WTC11 (cell line): ENCODE measurements at places on chromosomes 1 and 21.

- DNase-seq = no peak
Observed at GRCh38 chr1:231919239-231919885, 292.8 kb downstream of the DISC1 start.

GRCh38 chr1:104932030-104932915 is 1182.6 kb downstream of the AMY1C start:
- no peak for DNase-seq

- no peak for DNase-seq
Observed at GRCh38 chr1:193568512-193568911, 382.1 kb upstream of the B3GALT2 start.

- DNase-seq = no peak
Observed at GRCh38 chr1:184407816-184408510, 21.1 kb downstream of the C1orf21 start.

DNA sequence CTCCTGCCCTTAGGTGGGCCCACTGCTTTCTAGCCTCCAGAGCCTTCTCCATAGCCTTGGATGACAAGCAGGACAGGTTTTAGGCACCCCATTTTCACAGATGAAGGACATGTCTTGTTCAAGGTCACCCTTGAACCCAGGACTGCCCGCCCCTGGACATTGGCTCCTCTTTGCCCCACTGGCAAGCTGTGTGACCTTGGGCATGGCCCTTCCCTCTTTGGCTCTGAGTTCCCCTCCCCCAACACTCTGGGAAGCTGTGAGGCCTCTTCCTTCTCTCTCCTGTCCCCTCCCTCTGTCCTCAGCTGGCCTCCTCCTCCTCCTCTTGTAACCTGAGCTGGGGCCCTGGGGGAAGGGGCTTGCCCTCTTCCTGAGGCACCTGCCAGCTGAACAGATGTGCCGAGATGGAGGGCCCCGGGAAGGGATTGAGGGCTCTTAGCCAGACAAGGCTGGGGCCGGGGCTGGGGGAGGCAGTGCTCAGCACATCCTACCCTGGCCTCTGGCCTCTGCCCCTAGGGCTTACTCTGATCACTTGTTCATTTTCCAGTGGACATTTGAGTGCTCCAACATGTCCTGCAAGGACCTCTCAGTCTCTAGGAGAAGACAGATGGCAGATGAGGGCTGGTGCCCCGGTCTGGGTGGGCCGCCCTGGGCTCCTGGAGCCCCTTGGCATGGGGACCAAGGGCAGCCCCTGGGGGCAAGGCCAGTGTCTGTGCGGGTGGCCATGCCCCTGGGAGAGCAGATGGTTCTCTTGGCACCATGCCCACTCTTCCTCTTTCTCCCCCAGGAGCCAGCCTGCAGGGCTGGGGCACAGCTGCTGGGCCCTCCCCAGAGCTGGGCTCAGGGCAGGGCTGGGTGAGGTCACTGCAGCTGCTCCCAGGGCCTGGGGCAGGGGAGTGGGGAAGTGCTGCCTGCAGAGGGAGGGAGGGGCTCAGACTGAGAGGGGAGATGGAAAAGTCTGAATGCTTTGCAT is 10.7 kb downstream of the FOXO6 start:
- peak; percentile 87 for DNase-seq

DNA sequence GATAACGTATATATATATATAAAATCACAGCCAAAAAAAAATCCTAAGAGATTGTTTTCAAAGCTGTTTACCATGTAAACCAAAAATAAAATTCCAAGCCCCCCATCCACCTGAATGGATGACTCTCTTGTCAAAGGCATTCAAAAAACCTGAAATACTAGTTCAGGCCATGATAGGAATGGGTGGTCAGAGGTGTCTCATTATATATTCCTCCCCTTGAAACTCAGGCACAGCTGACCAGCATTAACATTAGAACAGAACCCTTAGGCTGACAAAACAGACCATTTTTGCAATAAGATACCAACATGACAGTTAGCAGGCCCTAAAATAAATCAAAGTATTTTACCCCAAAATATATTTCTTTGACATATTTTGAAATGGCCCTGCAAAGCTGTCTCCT is 122.5 kb downstream of the DNM3 start:
- no peak for DNase-seq

- no peak for DNase-seq
Observed at GRCh38 chr1:245678860-245679411, 524.2 kb downstream of the KIF26B start.

- DNase-seq = peak; percentile 60
Observed at GRCh38 chr1:239952348-239953308, 139.1 kb upstream of the FMN2 start.

- no peak for DNase-seq
Observed at GRCh38 chr1:200880212-200880611, 7.4 kb downstream of the GPR25 start.

- peak; percentile 65 for DNase-seq
Observed at GRCh38 chr1:40143891-40144575, 17.2 kb upstream of the RLF start.

- DNase-seq = no peak
Observed at GRCh38 chr1:78009276-78009675, 4.5 kb downstream of the DNAJB4 start.

GRCh38 chr21:44897326-44898010 is 23.2 kb downstream of the ITGB2 start:
- DNase-seq = peak; percentile 62

- DNase-seq = no peak
Observed at GRCh38 chr1:117188816-117189437, 21.8 kb downstream of the VTCN1 start.

DNA sequence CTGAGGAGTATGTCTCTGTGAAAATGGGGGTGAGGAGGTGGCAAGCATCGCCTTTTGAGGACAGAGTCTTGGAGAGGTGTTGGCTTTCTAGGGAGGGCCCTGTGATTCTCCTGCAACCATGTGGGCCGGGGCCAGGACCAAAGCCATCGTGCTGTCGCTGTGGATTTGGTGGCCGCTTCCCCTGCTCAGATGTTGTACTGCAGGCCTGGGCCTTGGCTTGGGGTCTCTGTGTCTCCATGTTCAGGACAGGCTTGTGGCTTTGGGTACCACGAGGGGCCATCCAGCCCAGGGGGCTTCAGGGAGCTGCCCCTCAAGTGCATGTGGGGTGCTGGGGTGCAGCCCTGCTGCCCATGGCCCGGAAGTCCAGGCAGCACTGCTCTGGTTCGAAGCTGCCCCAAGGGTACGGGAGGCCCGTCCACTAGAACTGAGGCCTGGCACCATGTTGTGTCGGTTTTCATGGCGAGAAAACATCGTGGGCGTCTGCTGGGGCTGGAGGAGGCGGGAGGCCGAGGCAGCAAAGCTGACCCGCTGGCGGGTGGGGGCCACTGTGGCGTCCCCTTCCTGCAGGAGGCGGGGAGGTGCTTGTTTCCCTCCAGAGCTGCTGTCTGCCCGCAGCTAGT is 55.4 kb downstream of the SKI start:
- no peak for DNase-seq

GRCh38 chr1:173937062-173937461 is 19.9 kb upstream of the SERPINC1 start:
- no peak for DNase-seq

DNA sequence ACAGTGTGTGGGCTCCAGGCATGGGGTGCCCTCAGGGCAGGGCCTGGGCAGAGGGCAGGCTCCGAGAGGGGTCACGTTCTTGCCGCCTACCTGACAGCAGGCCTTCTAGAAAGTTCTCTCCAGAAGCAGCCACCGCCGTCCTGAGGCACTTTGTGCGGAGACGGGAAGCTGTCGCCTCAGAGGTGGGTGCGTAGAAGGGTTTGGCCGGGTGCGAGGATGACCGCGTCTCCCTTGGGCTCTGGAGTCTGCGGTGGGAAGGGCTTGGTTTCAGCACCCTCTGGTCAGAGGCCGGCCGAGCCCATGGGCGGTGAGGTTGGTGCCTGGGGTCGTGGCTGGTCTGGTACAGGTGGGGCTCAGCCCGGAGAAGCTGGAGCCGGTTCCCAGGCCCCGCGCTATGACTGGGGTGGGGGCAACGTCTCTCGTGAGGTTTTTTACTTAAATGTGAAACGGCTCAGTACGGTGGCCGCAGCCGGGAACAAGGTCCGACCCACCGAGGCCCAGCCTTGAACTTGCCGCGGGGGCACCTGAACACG is 10.1 kb upstream of the TTLL10 start:
- DNase-seq = no peak

DNA sequence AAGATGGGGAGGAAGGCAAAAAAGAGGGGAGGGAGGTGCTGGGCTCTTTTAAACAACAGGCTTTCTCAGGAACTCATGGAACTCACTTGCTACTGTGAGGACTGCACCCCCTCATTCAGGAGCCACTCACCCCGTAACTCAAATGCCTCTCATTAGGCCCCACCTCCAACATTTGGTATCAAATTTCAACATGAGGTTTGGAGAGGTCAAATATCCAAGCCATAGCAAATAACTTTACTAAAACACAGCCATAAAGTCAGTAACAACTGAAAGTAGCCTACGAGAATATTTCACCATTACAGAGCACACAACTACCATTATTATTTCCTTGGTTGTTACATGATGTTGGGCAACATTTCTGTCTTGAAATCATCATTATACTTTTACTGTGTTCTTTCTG is 13.1 kb upstream of the DMRTB1 start:
- no peak for DNase-seq

DNA sequence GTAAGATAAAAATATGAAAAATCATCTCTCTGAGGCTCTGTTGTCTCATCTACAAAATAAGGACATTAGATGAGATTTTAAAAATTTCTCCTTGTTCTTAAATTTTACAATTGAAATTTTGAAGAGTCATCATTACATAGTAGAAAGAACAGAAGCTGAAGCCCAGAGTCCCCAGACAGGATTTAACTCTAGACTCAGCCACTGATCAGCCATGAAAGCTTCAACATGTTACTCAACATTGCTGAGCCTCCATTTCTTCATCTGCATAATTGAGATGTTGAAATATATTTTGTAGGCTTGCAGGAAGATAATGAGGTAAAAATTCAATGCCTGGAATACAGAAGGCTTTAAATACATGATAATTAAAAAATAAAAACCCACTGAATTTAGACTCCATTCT is 633.3 kb downstream of the LMO4 start:
- DNase-seq = no peak

DNA sequence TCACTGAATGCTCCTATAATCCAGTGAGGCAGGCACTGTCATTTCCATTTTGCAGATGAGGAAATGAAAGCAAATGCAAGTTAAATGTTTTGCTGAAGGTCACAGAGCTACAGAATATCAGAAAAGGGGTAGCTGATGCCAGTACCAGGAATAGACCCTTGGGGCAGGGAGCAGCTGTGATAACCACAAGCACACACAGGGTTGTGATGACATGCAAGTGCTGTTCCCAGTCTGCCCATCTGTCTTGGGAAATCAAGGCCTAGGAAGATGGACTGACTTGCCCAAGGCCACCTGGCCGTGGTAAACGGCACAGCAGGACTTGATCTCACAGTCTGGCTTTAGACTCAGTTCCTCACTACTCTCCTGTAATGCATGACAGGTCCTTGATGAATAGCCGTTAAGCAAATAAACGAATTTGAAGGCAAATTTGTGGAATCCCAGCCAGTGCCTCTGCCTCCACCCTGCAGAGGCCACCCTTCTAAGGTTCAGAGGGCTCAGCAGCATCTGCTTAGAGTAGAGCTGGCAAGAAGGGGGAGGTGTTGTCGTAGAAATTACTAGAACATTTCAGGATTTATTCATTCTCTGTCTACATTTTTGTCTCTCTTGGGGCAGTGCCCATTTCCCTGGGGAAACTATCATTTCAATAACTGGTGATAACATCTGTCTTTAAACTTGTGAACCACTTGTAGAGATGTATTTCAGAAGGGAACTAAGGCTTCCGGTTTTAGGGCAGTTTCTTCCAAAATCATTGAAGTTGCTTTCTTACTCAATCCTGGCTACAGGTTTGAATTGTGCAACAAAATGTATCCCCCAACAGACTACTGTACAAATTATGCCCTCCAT is 53.2 kb upstream of the MRPS6 start:
- no peak for DNase-seq

DNA sequence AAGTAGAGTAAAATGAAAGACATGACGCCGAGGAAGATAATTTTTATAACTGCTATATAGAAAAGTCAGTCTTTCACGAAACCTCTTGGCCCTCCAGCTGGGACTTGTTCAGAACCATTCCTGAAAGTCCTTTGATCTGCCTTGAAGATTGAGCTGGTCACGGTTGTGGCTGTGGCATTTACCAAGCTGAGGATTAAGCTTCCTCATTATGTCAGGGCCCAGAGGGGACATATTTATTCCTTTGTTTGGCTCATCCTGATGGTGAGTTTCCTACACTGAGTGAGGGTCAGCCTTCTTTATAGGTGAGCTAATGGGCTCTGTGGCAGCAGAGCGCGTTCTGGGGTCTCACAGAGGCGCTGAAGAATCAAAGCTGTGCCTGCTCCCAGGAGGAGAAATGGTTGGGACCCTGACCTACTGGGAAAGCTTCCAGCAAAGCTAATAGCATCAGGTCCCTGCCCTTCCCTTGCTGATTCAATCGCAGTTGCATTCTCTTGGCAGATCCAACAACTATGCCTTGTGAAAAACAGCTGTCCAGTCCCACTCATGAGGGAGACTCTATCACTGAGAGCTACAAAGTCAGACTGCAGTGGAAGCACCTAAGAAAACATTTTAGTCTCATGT is 43.2 kb upstream of the PBX1 start:
- DNase-seq = no peak

DNA sequence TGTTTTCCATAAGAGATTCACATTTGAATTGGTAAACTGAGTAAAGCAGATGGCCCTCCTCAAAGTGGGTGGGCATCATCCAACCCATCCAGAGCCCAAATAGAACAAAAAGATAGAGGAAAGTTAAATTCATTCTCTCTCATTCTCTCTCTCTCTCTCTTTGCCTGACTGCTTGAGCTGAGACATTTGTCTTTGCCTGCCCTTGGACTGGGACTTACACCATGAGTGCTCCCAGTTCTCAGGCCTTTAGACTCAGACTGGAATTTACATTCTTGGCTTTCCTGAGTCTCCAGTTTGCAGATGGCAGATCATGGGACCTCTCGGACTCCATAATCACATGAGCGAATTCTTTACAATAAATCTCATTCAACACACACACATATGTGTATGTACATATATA is 69.6 kb downstream of the RGS13 start:
- DNase-seq = no peak

GRCh38 chr1:18239671-18240070 is 132.1 kb downstream of the IGSF21 start:
- DNase-seq = no peak

DNA sequence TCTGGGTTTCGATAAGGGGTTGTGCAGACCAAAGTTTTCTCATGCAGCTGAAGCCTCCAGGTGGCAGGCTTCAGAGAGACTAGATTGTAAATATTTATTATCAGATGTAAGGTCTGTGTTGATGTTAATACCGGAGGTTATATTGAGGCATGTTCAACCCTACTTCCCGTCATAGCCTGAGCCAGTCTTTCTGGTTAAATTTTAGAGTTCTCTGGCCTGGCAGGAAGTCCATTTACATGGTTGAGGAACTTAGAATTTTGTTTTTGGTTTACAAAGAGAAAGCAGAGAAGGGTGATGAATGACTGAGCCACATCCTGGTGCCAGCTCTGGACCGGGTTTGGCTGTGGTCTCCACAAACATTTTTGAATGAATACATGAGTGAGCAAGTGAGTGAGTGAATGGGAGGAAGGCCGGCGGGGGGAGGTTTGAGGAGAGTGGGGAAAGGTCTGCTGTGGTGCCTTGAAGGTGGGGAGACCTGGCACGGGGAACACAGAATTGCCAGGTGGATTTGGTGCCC is 218.5 kb downstream of the DISC1 start:
- DNase-seq = no peak
